ENCODE measurements at places on chromosomes 4 and X.

- no peak for DNase-seq
These were observed 50.9 kb upstream of the ADRA2C start for GRCh38 chr4:3715061-3715854.

DNA sequence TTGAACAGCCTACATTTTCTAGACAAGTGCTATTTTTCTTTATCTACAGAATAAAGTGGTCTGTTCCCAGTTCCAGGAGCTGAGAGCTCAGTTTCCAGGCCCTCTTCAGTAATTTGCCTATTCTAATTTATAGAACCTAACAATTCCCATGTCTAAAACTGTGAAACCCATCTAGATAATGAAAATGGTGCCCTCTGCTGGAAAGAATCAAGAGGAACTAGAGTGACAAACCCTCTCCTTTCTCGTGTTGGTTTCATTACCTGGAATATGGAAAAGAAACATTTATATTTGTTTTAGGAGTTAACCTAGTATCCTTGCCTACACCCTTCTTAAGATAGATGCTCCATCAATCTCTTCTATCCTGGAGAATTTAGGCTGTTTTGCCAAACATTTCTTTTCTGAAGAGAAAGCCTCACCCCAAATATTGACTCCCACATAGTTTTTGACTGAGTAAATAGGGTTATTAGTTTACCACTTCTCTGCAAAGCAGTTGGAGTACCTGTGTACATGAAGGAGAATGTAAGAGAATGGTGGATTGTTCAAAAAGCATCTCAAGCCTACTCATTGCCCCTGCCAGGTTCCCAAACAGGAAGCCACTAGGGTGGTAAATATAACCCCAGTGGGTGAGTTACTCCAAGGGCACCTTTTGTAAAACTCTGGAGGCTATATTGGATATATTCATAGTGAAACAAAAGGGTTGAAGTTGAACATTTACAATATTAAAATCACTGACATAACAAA, 121.6 kb downstream of the RASL11B start:
- peak; percentile 55 for DNase-seq

DNA sequence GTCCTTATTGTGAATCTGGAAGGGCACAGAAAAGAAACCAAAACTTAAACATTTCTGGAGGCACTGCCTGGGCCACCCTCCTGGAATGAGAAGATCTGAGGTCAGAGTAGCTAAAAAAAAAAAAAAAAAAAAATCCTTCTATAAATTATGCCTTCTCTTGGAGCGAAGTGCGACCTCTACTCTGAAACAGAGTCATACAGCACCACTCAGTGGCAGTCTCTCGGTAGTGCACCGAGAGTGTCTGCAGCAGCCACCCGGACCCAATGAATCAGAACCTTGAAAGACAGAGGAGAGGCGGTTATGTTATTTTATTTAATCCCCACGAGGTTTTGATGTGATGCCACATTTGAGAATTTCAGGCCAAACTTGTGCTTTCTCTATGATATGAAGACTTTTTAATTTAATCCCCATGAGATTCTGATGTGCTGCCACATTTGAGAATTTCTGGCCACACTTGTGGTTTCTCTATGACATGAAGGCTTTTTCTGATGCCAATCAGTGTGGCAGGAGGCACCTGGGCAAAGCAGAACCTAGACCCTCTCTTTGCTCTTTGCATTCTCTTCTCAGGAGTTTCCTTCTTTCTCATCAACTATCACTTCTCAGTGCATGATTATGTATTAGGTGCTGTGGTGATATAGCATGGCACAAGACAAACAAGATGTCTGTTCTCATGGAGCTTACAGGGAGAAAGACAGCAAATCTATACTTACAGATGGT, 5.6 kb upstream of the CT47C1 start:
- peak; percentile 4 for DNase-seq

- no peak for DNase-seq
These were observed 24.3 kb downstream of the RAI2 start for GRCh38 chrX:17836830-17837229.

GRCh38 chr4:72209600-72209999, 177.8 kb downstream of the NPFFR2 start:
- DNase-seq, result peak; percentile 23

GRCh38 chrX:120365320-120365719, 3.4 kb downstream of the ATP1B4 start:
- no peak for DNase-seq

- DNase-seq, result no peak
These were observed 37.9 kb upstream of the NKAP start for GRCh38 chrX:119981286-119982070.

- DNase-seq, result no peak
These were observed 361.1 kb downstream of the TRAM1L1 start for GRCh38 chr4:116724249-116724648.

GRCh38 chr4:115437739-115438138, 324.3 kb upstream of the NDST4 start:
- no peak for DNase-seq

- DNase-seq, result no peak
These were observed 150.8 kb upstream of the ARHGEF9 start for GRCh38 chrX:63935835-63936234.
